ENCODE measurements at places on chromosomes 13 and 19. TPM values are rescaled to one million over a fixed set of nuclear protein-coding genes. Genes with fewer than 3 reads are reported as not detected.

The HIPK4 gene
- polyA plus RNA-seq = not detected

The FFAR3 gene
- 0.09 TPM for polyA plus RNA-seq

The PALM gene
- polyA plus RNA-seq = 80.5 TPM

The LGALS4 gene
- 0.50 TPM for polyA plus RNA-seq

The NCAN gene
- polyA plus RNA-seq = 0.11 TPM

The SYNE4 gene
- polyA plus RNA-seq = 0.70 TPM

The ZBTB32 gene
- not detected for polyA plus RNA-seq

The GJB6 gene
- polyA plus RNA-seq = not detected

The ZNF763 gene
- 2.7 TPM for polyA plus RNA-seq

The SLC46A3 gene
- 1.1 TPM for polyA plus RNA-seq

The PODNL1 gene
- 0.35 TPM for polyA plus RNA-seq

The TNFSF9 gene
- polyA plus RNA-seq = 1.1 TPM

The SLC10A2 gene
- polyA plus RNA-seq = not detected

The CEACAM18 gene
- polyA plus RNA-seq = not detected

- DNase-seq = no peak
Observed at GRCh38 chr13:65965501-65965900, 1264.6 kb downstream of the PCDH9 start.

DNA sequence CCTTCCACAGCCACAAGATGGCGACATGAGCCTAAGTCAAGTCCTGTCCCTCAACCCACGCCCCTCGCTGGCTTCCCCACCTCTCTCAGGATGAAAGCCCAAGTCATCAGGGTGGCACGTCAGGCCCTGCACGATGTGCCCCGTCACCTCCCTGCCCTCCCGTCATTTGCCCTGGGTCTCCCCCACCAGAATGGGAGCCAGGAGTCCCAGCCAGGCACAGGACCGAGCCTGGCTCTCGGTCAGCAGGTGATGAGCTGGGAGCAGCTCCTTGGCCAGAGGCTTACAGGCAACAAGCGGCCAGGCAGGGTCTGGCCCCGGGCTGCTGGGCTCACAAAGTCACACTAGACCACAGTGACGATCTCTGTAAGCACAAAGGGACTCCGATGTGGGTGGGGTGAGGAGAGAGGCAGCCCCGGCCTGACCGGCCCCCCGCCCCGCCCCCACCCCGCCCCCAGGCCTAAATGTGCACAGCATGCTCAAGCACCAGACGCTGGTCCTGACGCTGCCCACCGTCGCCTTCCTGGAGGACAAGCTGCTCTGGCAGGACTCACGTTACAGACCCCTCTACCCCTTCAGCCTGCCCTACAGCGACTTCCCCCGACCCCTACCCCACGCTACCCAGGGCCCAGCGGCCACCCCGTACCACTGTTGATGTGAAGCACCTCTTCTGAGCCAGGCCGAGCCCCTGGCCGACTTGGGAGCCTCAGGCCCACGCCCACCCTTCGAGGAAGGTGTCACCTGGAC lies 7.3 kb downstream of the MRPL4 start:
- peak; percentile 79 for DNase-seq

- no peak for DNase-seq
Observed at GRCh38 chr19:48614436-48615230, at the start of gene FAM83E. TSS of gene FAM83E (minus strand) at chr19:48615076. CDS start at chr19:48613372, 1,704 bp downstream.

- DNase-seq = no peak
Observed at GRCh38 chr19:40604171-40604646, 3.0 kb downstream of the LTBP4 start.

- no peak for DNase-seq
Observed at GRCh38 chr19:6697291-6697690, 23.2 kb downstream of the C3 start.

- no peak for DNase-seq
Observed at GRCh38 chr13:31311921-31312320, 112.1 kb downstream of the B3GLCT start.

DNA sequence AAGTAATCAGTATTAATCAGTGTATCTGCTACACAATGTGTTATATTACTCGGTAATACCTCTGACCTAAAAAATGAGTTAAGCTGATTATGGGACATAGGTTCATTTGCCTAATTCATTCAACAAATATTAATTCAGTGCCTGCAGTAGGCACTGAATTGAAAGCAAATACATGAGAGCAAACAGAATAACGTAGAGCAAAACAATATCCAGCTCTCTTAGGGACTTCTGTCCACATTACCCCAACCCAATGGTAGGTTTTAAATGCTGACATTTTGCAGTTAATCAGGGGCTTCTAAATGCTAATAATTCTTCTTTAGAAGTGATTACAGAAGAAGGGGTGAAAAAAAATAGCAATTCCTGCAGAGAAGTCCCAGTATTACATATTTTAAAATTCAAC lies 4.9 kb downstream of the RCBTB2 start:
- DNase-seq = no peak

DNA sequence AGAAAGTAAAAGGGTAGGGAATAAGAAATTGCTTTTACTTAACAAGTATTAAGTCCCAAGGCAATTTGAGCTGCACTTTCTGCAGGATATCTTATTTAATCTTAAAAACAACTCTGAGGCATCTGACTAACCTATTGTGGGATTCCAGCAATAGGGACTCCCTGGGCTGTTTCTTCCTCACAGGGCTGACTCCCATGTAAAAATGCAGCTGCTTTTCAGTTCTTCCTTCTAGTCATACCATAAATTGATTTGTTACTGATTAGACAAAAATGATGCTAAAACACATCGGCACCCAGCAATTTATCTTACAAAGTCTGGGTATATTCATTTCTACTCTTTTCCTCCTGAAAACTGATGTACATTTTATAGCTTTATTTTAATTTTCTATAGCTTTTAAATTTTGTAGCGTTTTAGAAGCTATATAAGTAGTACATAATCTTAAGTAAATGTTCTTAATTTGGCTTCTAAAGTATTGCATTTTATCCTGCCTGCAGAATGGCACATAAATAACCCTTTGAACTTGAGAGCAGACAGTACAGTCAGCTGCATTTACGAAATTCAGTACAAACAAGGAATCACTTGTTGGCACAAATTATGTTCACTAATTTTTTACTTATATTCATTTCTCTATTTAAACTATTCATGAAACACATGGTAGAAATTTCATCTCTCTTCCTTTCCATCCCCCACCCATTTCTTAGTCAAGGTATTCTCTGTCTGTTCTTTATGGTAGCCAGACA lies 102.4 kb upstream of the FRY start:
- DNase-seq = no peak

- no peak for DNase-seq
Observed at GRCh38 chr13:51396352-51396751, 56.5 kb downstream of the INTS6 start.

GRCh38 chr19:8149261-8150094 lies at the start of gene FBN3:
TSS of gene FBN3 (minus strand) at chr19:8149592. CDS start at chr19:8147480, 2,112 bp downstream.
- DNase-seq = no peak

DNA sequence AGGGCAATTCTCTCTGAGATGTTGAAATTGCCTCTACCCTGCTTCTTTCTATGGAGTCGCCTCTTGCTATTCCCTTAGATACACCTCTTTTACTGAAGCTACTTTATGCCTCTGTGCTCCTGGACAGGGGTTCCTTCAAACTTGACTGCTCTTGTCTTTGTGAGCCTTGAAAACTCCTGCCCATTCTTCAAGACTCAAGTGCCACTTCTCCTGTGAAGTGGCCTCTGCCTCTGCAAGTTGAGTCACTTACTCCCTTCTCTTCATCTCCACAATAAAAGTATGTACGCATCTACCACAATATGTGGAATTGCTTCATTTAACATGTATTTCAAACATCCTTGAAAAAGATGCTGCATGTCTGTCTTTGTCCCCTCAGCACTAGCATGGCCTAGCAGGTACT lies 66.0 kb upstream of the TPP2 start:
- no peak for DNase-seq

GRCh38 chr19:29671393-29672160 lies 6.3 kb downstream of the PLEKHF1 start:
- DNase-seq = no peak

- DNase-seq = no peak
Observed at GRCh38 chr19:8001651-8001994, 3.8 kb downstream of the ELAVL1 start.

DNA sequence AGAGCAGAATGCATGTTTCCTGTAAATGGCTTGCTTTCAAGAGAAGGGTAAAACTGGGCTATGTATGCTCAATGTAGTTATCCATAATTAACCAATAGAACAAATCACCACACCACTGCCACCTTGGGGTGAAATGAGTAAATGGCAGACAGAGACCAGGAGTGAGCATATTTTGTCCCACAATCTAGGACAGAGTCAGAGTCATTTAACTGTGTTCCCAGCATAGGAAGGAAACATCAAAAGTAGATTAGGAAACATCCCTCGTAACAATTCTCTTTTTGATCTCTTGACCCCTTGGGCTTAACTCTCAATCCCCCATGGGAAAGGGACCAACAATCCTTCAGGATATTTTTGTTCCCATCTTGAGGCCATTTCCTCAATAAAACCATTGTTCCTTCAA lies 224.8 kb downstream of the NHLRC3 start:
- DNase-seq = peak; percentile 43

DNA sequence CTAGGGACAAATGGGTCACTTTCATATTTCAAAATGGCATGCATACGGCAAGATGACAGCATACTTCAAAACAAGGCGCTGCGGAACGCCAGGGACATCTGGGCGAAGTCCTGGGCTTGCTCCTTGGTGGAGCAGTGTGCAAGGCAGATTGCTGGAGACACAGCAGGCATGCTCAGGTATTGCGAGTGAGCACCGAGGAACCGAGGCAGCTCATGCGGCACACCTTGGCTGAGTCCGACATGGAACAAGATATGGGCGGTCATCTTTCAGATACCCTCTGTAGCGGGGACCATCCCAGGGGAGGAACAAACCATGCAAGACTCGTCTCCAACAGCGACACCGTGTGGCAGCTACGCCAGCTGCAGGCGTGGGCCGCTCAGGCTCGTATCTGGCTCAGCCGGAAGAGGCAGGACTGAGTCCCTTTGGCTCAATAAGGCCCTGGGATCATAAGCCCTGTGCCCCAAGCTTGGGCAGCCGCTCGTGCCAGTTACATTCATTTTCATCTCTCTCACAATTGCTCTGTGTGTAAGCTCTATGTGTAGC lies 112.4 kb downstream of the NUFIP1 start:
- DNase-seq = no peak

- DNase-seq = no peak
Observed at GRCh38 chr13:42381165-42381425, 109.1 kb downstream of the AKAP11 start.

DNA sequence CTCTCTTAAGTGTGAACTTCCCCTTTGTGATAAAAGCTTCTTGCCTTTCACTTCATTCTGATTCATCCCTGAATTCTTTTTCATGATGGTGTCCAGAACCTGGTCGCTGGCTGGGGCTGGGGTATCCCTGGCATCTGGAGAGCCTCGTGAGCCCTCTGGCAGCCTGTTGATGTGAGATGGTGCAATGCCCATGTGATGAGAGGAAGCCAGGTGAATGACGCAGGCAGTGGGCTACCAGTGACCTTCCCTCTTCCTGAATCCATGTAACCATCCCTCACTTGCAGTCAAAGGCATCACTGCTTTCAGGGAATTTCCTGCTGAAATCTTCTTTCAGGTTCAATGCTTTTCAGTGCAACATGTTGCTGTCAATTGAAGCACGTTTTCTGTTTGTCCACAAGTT lies 158.6 kb upstream of the SLC10A2 start:
- no peak for DNase-seq

GRCh38 chr13:79395881-79396280 lies 10.2 kb downstream of the RBM26 start:
- no peak for DNase-seq

GRCh38 chr13:52366291-52366690 lies 39.7 kb downstream of the THSD1 start:
- peak; percentile 70 for DNase-seq

GRCh38 chr19:11465600-11465999 lies 15.2 kb downstream of the ELAVL3 start:
- no peak for DNase-seq

- no peak for DNase-seq
Observed at GRCh38 chr13:94198681-94199080, 280.8 kb downstream of the DCT start.

- no peak for DNase-seq
Observed at GRCh38 chr13:74215420-74215819, 81.2 kb upstream of the KLF12 start.

DNA sequence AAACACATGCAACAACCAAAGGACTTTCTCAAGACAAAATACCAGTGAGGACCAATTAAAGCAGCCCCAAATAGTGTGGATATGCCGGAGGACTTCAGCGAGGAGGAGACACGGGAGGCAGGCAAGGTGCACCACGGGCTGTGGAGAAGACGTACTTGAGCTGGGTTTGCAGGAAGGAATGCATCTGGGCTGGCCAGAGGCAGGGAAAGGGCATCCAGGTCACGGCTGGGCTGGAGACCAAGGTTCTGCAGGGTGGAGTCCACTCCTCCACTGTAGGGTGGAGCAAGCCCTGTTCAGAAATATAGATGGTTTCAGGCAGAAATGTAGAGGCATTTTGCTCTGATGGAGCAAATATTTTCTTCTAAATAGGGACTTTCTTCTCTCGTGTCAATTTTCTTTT lies 36.6 kb upstream of the MEDAG start:
- no peak for DNase-seq

- DNase-seq = no peak
Observed at GRCh38 chr13:28889086-28889732, 69.1 kb downstream of the MTUS2 start.

- no peak for DNase-seq
Observed at GRCh38 chr19:54136086-54136863, 1.3 kb upstream of the CNOT3 start.

- DNase-seq = no peak
Observed at GRCh38 chr13:104810242-104810641, 1725.2 kb downstream of the EFNB2 start.

Data from muscle of arm (tissue), 14 donors.